ENCODE measurements at places on chromosomes 4 and X. TPM values are rescaled to one million over a fixed set of nuclear protein-coding genes. Genes with fewer than 3 reads are reported as not detected.

DNA sequence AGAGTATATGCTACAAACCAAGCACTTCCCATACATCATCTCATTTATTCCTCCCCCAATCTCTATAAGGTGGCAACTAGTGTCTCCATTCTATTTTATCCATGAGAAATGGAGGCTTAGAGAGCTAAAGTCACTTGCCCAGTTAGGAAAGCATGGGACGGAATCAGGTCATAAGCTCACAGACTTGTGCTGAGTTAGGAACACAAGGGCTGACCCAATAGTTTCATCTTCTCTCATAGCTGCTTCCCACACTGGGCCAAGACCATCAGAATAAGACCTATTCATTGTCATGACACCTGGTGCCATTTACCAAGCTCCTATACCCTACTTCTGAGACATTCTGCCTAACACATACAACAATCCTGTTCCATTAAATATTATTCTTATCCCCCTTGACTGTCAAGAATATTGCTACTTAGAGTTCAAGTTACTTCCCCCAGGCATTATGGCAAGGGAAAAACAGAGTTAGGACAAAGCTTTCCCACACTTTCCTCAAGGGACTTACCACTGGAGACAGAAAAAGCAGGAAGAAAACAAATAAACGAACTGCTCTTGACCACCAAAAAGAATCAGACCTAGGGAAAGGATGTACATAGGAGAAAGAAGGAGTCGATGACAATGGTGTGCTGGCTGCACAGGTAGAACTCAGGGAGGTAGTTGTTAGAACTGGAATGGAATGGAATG is 167.8 kb downstream of the LDB2 start:
- H3K36me3 ChIP-seq, result peaks cover 3% of the 10 kb centered on the region
- H3K27me3 ChIP-seq, result no peaks in the 10 kb centered on the region
- H3K4me3 ChIP-seq, result no peak overlapping the region
- peaks cover under 1% of the 10 kb centered on the region for H3K4me1 ChIP-seq
- H3K27ac ChIP-seq, result no peak overlapping the region
- DNase-seq, result no peak

- no peak overlapping the region for H3K27ac ChIP-seq
- peaks cover 12% of the 10 kb centered on the region for H3K27me3 ChIP-seq
- H3K4me1 ChIP-seq, result no peaks in the 10 kb centered on the region
- H3K36me3 ChIP-seq, result no peaks in the 10 kb centered on the region
- DNase-seq, result no peak
Observed at GRCh38 chr4:3878678-3879077, 112.5 kb downstream of the ADRA2C start.

DNA sequence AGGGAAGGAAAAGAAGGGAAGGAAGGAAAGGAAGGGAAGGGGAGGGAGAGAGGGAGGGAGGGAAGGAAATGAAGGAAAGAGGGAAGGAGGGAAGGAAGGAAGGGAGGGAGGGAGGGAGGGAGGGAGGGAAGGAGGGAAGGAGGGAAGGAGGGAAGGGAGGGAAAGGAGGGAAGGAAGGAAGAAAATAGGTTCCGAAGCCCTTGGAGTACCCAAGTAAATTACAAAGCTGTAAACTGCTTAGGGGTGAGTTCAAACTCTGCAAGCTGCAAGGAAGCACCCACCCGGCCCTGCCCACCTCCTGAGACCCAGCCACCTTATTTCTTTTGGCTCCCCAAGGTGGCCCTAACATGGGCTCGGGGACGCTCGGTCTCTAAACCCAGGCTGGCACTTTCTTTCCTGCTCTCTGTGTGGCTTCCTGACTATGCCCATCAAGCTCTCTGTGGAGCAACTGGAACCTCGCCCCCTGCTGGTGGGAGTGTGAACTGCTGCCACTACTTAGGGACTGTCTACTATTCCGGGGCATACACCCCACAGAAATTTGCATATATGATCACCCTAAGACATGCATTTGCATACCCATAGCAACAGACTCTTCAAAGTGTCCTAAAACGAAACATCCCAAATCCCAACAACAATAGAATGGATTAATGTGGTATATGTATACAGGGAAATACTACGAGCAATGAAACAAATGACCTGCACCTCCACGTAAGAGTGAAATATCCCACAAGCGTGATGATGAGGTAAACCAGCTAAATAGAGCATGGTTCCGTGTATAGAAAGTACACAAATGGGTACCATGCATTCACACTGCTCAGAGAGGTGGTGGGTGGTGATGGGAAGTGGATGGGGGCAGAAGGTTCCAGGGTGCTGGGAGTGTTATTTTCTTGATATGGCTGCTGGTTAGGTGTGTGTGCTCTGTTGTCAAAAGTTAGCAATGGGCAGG is 151.7 kb upstream of the TBL1X start:
- H3K27ac ChIP-seq, result no peak overlapping the region
- no peak overlapping the region for H3K4me3 ChIP-seq
- no peaks in the 10 kb centered on the region for H3K27me3 ChIP-seq
- DNase-seq, result peak; percentile 19

DNA sequence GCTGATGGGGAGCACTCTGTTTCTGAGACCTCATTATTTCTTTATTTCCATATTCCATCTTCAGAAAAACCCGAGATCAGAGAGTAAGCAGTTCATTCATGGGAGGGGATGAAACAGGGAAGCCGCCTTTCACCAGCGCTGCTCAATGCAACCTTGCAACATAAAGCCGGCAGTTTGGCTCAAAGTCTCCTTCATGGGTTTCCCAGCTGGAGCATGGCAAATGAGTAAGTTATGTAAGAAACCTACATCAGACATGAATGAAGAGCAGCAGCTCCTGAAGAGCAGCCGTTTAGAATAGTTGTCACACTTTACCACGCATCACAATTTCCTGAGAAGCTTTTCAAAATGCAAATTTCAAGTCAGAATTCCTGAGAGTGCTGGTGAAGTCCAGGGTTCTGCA is 578.8 kb downstream of the FSTL5 start:
- no peak overlapping the region for H3K4me3 ChIP-seq
- H3K4me1 ChIP-seq, result no peaks in the 10 kb centered on the region
- H3K27ac ChIP-seq, result no peak overlapping the region
- no peak for DNase-seq
- no peaks in the 10 kb centered on the region for H3K27me3 ChIP-seq

DNA sequence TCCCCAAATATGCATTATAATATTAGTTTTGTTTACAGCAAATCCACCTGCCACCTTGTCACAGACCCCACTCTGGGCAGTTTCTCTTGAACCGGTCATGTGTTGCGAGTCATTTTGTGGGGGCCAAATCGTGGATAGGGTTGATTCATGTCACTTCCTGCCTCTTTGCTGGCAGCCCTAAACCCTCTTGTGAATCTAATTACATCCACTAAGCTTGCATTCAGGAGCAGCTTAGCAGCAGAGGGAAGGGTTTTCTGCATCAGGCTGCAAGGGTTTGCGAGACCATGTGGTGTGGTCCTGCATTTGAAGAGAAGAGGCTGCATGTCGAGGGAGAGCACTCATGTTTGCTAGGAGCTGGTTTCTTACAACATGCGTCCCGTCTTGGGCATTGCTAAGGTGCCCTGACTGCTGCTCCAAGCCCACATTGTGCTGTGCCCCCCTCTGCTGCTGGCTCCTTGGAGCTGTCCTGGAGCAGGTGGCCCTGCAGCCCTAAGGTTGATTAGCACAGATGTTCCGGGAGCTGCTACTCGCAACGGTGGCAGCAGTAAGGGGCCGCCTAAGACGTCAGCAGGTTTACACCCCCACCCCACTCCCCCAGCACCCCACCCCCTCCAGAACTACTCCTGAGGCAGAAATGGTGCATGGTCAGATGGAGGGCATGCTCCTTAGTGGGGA is 88.9 kb upstream of the CLDN34 start:
- H3K4me1 ChIP-seq, result peaks cover 24% of the 10 kb centered on the region
- H3K27ac ChIP-seq, result no peak overlapping the region
- H3K4me3 ChIP-seq, result no peak overlapping the region
- peak; percentile 24 for DNase-seq

- peak; percentile 39 for DNase-seq
- H3K36me3 ChIP-seq, result no peaks in the 10 kb centered on the region
- H3K4me3 ChIP-seq, result no peak overlapping the region
- H3K27me3 ChIP-seq, result no peaks in the 10 kb centered on the region
- H3K27ac ChIP-seq, result no peak overlapping the region
- no peaks in the 10 kb centered on the region for H3K4me1 ChIP-seq
Observed at GRCh38 chr4:6688879-6689505, 4.7 kb upstream of the S100P start.

- peaks cover 13% of the 10 kb centered on the region for H3K27me3 ChIP-seq
- H3K36me3 ChIP-seq, result no peaks in the 10 kb centered on the region
- H3K4me1 ChIP-seq, result no peaks in the 10 kb centered on the region
- DNase-seq, result no peak
- no peak overlapping the region for H3K4me3 ChIP-seq
- no peak overlapping the region for H3K27ac ChIP-seq
Observed at GRCh38 chrX:69126642-69127041, 38.6 kb downstream of the PJA1 start.

The MAGEC1 gene
- total RNA-seq, result not detected

The TNIP3 gene
- not detected for total RNA-seq

DNA sequence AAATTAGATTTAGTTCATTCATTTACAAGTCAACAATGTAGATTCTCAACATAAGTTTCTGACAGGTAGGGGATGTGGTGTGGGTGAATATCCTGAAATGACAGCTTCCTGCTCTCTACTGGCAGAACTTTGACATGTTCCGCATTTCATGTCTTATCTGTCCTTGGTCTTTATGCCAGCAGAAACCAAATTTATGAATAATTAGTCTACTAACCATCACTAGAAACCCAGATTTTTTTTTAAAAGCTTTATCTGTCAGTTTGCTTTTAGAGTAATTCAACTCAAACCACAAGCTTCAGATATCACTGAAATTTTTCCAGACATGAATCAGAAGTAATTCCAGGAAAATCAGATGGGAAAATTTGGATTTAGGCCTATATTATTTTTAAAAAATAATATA is 17.9 kb downstream of the COQ2 start:
- H3K4me1 ChIP-seq, result peaks cover 5% of the 10 kb centered on the region
- H3K4me3 ChIP-seq, result no peak overlapping the region
- no peaks in the 10 kb centered on the region for H3K27me3 ChIP-seq
- peaks cover 6% of the 10 kb centered on the region for H3K36me3 ChIP-seq
- no peak overlapping the region for H3K27ac ChIP-seq

GRCh38 chr4:10272511-10272910 is 155.9 kb upstream of the WDR1 start:
- no peaks in the 10 kb centered on the region for H3K27me3 ChIP-seq
- no peaks in the 10 kb centered on the region for H3K4me1 ChIP-seq
- no peak overlapping the region for H3K27ac ChIP-seq
- H3K4me3 ChIP-seq, result no peak overlapping the region
- no peaks in the 10 kb centered on the region for H3K36me3 ChIP-seq

DNA sequence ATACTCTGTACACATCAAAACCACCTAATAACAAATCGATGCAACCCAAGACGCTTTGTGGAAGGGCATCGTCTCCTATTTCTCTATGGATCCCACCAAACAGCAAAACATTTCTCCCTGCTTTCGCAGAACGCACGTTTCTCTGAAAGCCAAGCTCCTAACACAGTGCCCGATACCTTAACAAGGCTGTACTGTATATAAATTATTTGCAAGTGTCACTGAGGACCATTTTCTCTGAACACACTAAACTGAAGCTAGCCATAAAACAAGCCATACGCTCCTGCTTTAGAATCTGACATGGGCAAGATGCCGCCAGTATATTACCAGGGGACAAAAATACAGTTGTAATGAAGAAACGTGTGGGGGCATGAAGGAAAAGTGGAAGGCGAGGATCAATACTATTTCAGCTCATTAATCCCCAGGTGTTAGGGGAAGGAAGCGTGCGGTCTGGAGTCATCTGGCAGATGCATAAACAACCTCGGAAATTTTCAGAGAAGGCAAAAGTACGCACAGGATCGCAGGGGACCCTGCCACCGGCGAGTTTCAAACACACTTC is 703 bp downstream of the KCNIP4 start:
- no peak overlapping the region for H3K27ac ChIP-seq
- DNase-seq, result no peak
- peaks cover 19% of the 10 kb centered on the region for H3K27me3 ChIP-seq
- no peak overlapping the region for H3K4me3 ChIP-seq

DNA sequence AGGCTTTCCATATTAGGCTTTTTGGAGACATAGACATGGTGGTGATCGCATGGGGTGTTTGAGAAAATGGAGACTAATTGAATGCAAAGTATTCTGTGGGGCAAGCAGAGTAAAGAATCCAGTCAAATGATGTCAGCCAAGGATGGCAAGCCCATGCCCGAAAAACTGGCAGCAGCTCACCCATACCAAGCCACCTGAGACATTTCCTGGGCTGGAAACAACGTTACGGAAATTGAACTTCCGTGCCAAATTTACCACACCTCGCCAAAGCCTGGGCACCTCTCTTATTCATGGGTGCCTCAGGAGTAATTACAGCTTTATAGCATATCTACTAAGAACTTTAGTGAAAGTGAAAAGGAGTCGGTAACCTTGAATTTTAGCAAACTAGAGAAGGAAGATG is 166.4 kb downstream of the CBR4 start:
- H3K36me3 ChIP-seq, result no peaks in the 10 kb centered on the region
- DNase-seq, result no peak
- H3K27ac ChIP-seq, result no peak overlapping the region
- peaks cover 5% of the 10 kb centered on the region for H3K4me1 ChIP-seq
- H3K4me3 ChIP-seq, result no peak overlapping the region

DNA sequence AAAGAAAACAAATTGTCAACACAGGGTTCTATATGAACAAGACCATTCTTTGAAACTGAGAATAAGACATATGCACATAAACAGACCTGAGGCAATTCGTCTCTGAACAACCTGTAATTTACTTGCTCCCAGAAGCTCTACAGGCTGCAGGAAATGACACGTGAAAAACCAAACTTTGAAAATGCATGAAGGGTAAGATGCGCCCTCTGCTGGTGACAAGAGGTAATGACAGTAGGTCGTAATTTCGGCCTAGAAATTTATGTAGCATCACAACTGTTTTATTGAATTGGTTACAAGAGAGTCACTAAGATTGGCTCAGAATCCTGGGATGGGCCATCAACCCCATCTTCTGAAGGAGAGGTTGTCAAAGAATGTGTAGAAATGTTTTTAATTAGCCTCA is 276.5 kb downstream of the PPP4R3C start:
- no peak overlapping the region for H3K27ac ChIP-seq
- no peak overlapping the region for H3K4me3 ChIP-seq
- no peaks in the 10 kb centered on the region for H3K36me3 ChIP-seq
- no peaks in the 10 kb centered on the region for H3K4me1 ChIP-seq
- peak; percentile 28 for DNase-seq
- H3K27me3 ChIP-seq, result no peaks in the 10 kb centered on the region

- no peaks in the 10 kb centered on the region for H3K36me3 ChIP-seq
- peak within 1 kb of the TSS; percentile 82 for H3K4me3 ChIP-seq
- DNase-seq, result peak; percentile 78
- peak within 1 kb of the TSS; percentile 55 for H3K27ac ChIP-seq
- H3K27me3 ChIP-seq, result no peaks in the 10 kb centered on the region
- H3K4me1 ChIP-seq, result no peaks in the 10 kb centered on the region
Observed at GRCh38 chrX:134460005-134460861, at the start of gene HPRT1. HPRT1 (plus strand) TSS chrX:134460165; CDS start chrX:134460312, 147 bp downstream.
